ENCODE measurements at places on chromosomes 12 and 14. TPM values are rescaled to one million over a fixed set of nuclear protein-coding genes. Genes with fewer than 3 reads are reported as not detected.

Gene SETD1B
- 21.9 TPM for total RNA-seq

DNA sequence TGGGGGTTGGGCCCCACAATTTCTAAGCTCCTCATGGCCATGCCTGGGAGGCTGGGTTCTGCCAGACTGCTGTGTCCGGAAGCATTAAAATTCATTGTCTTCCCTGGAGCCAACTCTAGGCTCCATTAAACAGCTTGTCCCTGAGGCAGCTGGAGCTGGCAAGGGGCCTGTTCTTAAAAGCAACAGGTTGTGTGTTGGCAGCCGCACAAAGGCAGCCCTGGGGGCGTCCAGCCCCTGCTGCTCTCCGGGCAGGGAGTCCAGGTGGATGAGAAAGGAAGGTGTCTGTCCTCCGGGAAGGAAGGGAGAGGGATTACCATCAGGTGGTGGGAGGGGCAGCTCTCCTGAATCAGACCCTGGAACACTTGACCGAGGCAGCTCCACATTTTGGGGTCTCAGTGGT, 98.9 kb downstream of the CHST11 start:
- no peak for DNase-seq

DNA sequence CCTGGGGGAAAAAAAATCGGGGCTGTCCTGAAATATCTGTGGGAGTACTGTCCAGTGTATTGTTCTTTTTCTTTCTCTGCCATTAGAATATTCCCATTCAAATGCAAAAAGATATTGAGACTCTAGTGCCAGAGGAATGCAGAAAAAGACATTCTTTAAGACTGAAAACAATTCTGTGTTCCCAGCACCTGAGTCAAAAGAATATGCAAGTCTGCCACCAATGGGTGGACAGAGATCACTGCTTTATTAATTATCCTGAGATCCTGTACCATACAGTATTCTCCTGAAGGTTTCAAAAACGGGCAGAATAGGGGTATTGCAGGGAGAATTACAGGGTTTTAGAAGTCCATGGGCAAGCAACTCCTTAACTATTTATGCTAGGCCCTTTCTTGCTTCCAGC, 361.8 kb downstream of the C12orf50 start:
- no peak for DNase-seq

DNA sequence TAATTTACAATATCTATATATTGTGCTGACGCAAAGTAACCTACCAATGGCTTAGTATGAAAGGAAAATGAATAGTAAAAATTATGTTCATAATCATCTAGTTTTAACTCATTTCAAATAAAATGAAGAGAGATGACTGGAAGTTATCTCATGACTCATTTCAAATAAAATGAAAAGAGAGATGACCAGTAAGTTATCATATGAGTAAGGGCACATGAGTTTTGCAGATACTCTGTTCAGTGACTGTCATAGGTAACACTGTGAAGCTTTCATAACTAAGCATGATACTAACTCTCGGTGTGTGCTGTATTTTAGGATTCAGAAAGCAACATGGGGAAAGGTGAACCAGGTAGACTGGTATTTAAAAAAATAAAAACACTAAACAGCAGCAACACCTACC, 364.5 kb upstream of the DIO2 start:
- no peak for DNase-seq

- DNase-seq: no peak
These were observed 439.4 kb downstream of the PCNX1 start for GRCh38 chr14:71346685-71347084.
